ENCODE measurements at places on chromosomes 3 and 15.

DNA sequence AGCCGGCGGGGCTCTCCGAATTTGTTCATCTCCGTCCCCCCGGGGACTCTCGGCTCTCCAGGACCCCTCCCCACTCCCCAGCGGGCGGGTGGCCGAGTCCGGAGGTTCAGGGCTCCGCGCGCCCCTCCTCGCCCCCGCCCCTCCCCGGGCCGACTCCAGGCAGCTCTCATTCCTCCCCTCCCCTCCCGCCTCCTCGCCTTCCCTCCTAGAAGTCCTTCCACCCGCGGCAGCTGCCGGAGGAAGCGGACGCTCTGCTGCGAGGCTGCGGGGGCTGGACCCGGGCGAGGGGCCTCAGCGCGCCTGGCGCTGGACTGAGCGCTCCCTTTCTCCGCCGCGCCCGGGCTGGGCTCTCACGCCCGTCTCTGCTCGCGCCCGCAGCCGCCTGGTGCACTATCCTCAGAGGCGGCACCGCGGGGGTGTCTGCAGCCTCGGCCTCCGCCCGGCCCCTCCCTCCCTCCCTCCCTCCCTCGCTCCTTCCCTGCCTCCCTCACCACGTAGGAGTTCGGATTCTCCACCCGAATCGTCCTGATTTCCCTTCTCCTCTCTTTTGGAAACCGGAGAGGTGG is at the start of gene ROBO2:
Gene ROBO2, plus strand, starts transcription at position 494 of the 566 bp plus-strand sequence. CDS start 687 bp downstream, outside the sequence.
- DNase-seq = no peak

- DNase-seq = no peak
Measured at GRCh38 chr3:193656878-193657282, 63.9 kb downstream of the OPA1 start.

GRCh38 chr15:94008104-94009074 is 223.0 kb upstream of the MCTP2 start:
- no peak for DNase-seq

GRCh38 chr3:8500319-8500988 is 1.2 kb upstream of the LMCD1 start:
- no peak for DNase-seq

DNA sequence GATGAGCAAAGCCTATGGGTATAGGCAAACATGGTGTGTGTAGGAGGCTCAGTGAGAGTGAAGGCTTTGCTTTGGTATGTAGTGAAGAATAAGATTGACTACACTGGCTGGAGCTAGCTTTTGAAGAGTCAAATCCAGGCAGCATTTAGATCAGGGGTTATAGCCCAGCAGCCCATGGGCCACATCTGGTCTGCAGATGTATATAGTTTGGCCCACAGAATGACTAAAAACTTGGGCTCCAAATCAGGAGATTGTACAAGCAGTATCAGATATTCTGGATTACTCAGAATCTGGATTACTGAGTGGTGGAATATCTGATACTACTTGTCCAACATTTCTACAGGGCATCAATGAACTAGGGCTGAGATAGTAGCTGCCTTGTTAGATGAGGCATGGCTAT is 92.9 kb upstream of the FGF7 start:
- no peak for DNase-seq

DNA sequence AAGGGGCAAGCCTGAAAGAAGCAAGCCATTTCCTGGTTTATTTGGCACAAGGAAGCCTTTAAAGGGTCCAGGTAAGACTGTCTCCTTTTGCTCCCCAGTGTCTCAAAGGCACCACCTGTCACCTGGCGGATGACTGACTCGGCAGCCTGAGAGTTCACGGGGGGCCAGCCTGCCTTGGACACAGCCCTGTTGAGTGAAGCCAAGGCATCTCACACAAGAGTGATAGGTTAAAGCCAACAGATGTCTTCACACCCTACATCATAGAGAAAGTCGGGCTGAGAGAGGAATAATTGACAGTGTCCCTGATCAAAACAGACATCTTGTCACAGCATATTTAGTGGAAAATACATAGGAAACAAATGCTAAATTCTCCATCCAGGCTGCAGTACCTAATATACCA is 28.2 kb upstream of the LIPC start:
- DNase-seq = no peak

GRCh38 chr15:77436822-77437221 is 16.1 kb downstream of the HMG20A start:
- no peak for DNase-seq

GRCh38 chr3:151919030-151919328 is 45.5 kb downstream of the SUCNR1 start:
- no peak for DNase-seq

DNA sequence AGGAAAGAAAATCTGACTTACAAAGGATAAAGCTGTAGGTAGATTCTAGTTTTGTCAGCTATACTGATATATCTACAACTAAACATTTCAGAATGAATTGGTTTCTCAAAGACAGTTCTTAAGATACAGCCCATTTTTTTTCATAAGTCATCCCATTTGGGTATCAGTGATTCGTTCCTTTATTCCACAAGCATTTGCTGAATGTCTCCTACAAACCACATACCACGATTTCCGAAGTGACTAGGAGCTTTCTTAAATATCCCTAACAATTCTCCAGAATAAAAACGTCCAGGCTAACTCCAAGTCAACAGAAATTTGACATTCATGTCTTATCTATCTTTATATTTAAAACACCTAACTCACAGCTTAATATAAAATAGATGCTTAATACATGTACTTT is 59.8 kb downstream of the TP53BP1 start:
- no peak for DNase-seq

DNA sequence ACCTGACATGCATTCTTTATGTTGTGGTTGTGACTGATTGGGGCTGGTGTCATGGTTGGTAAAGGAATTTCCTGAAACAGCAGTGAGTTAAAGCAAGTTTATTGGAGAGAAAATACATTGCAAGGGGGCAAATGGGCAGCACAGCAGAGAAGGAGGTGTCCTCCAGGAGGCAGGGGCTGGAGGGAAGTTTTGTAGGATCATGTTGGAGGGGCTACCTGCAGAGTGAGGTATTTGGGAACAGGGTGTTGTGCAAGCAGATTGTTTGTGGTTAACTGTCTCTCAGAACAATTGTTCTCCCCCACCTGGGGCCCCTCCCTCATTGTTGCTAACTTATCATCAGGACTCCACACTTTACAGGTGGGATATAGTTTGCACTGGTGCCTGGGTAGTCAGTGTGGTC is 196.0 kb downstream of the NSUN3 start:
- no peak for DNase-seq

DNA sequence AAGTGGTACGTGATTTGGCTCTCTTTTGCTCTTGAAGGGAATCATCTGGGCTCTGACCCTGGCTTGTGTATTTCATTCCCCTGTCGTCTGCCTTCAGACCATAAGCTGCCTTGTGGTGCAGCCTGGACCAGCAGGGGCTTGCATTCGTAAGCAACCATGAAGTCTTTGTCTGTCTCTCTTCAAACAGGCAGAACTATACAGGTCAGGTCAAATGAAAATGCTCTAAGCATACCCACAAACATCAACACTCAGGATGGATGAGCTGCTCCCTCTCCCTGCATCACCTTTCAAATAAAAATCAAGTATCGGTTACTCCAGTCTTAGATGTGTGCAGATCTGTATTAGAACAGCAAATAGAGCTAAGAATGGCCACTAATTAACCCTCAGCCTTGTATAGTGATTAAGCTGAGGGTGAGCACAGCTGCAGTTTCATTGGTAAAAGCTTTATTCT is 268.6 kb upstream of the UBE2E1 start:
- DNase-seq = no peak

DNA sequence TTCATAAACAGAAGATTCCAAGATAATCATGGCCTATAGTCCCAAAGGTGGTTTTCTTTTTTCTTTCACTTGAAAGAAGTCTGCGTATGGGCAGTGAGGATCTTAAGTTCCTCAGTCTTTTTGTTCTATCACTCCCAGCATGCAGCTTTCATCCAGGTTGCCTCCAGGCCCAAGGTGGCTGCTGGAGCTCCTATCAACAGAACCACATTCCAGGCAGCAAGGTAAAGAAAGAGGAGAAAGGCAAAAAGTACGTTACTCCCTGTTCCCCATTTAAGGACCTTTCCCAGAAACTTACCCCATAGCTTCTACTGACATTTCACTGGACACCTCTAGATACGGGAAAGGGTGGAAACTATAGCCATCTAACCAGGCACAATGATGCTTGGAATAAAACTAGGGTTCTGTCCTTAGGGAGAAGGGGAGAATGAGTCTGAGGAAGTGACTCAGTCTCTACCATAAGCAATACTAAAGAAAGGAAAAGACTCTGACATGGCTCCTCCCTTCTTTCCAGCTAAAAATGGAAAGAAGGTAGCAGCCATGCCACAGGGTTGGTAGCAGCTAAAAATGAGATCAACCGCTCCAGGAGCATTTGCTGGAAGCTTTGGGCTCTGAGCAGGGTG is 313.9 kb upstream of the NR2E3 start:
- DNase-seq = no peak

DNA sequence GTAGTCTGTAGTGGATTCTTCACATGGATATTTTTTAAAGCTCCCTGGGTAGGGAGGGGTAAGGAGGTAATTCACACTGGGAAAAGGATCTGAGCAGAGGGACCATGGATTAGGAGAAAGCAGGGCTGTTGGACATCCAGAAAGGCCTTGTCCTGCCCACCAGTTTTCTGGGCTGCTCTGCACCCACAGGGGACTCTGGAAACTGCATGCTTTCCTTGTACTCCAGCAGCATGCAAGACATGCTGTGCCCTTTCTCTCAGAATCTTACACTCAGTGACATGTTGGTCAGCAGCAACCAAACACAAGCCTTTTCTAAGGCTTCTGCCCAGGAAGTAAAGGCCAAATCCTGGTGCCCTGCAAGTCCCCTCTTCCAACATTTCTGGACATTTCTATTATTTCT is 2.5 kb upstream of the FBN1 start:
- DNase-seq = no peak

All from activated CD8-positive, alpha-beta memory T cell treated with anti-CD3 and anti-CD28 coated beads, Interleukin-2, amount 50 U/mL, for 48 hours (primary cell).